ENCODE measurements at places on chromosomes 13 and 19.
A peak's percentile ranks its signal among the peaks of the same experiment; 100 is the strongest.

- no peak for DNase-seq
Observed at GRCh38 chr13:99501848-99502301, 603 bp downstream of the TM9SF2 start.

DNA sequence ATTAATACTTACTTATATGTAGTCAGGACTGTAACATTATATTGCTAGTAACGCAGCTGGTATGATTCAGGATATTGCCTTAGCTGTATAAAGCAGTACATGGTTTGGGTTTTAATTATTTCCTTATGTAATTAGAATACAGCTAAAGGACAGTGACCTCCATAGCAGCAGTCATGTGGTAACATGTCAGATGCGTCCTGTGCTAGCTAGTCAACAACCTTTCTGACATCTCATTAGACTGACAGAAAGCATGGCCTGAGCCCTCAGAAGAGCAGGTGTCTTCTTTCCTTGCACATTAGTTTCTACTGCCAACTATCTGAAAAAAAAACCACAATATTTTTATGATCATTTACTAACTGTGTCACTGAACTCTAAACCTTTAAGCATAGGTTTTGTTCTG, 122.2 kb downstream of the MAB21L1 start:
- no peak for DNase-seq

DNA sequence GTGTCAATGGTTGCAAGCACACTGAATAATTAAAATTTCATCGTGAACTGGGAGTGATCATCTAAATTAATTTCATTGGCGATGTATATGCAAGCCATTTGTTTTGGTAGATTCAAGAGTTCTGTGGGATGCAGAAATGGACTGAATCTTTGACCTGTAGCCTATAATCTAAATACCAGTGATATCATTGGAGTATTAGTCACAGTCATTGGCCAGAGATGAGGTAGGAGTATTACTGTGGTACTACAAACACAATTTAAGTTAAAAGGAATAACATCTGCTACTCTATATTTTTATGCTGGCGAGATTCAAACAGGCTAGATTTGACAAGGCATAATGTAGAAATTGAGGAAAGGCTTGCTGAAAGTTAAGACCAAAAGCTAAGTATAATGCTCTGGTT, 14.0 kb downstream of the FRY start:
- no peak for DNase-seq

GRCh38 chr13:108026680-108027410, 188.5 kb downstream of the LIG4 start:
- DNase-seq: no peak

DNA sequence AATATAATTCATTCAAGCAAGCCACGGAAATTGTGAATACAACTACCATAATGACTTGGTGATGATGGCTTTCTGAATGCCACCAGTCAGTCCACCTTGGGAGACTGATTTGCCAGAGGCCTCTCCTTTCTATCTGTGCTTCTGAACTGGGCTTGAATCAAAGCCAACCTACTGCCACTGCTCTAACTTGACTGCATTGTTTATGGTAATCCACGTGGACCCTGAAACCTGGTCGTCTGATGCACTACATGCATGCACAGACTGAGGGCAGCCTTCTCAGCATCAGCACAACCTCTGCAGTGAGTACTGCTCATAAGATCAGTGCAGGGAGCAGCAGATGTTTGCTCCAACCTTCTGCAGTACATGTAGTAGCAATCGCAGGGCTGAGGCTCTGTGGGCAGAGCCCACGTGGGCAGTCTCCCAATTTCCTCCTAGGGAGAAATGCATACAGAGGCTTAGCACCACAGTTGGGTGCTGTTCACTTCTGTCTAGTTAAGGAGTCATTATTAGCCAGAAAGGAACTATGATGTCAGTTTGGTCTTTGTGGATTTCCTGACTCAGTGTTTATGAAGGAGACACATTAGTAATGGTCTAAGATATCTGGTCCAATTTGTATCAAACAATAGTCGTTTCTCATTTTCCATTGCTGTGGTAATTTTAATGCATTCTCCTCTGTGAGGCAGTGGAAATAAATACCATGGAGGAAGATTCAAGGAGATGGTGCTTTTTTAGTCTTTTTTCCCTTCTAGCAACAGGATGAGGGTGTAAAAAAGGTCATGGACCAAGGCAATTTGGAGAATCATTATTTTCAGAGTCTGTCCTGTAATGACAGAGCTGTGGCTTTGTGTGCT, 82.5 kb downstream of the AKAP11 start:
- DNase-seq: peak; percentile 25

- DNase-seq: no peak
Observed at GRCh38 chr19:45484273-45484945, 12.4 kb downstream of the RTN2 start.

- DNase-seq: peak; percentile 42
Observed at GRCh38 chr19:53927739-53928138, 18.7 kb downstream of the CACNG7 start.

DNA sequence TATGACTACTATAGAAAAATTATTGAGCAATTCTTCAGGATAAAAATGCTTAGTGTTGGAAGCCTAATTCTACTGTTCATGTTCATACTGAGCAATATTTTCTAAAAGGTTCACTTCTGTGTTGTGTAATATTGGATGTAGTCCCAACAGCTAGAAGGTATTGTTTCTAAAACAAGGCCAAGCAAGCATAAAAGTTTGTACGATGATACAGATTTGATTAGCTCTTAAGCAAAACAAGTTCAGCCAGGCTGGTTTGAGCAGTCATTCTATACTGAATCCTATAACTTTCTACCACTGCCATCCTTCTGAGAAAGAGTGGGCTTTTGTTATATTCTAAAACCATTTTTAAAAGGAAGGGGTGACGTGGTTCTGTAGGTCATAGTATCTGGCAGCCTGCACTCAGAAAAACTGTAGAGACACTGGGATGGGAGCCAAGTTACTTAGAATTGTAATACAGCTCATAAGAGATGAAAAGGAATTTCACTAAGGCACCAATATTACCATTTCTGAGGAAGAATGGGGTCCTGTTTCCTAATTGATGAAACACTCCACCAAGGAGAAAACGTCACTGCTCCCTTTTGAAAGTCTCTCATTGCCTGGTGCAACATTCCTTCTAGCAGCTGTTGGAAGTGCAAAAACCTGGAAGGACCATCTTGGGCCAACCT, 275.0 kb upstream of the DACH1 start:
- DNase-seq: no peak

DNA sequence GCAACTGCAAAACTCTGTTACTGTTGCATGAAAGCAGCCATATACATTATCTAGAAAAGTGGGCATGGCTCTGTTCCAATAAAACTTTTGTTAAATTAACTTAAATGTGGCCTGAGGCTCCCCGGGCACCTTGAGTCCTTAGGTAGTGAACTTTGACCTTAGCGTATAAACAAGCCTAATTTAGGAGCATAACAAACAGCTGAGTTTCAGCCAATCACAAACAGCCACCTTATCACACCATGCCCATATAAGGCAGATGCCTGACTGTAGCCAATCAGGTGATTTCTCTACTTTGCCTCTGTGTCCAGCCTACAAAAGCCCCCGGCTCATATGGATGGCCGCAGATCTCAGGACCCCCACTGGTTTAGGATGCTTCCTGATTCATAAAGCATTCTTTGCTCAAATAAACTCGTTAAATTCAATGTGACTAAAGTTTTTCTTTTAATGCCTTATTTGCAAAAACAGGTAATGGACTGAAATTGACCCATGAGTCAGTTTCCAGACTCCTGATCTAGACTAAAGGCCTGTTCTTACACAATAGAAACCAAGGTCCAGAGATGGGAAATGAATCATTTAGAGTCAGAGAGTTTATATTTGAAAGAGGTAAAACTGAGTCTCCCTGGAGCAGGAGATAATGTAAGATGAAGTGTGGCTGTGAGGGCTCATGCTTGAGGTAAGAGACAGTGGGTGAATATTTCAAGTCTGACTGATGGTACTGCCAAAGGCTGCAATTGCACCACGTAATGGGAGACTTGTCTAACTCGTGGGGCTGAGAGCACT, 130.2 kb downstream of the FGF9 start:
- DNase-seq: no peak

DNA sequence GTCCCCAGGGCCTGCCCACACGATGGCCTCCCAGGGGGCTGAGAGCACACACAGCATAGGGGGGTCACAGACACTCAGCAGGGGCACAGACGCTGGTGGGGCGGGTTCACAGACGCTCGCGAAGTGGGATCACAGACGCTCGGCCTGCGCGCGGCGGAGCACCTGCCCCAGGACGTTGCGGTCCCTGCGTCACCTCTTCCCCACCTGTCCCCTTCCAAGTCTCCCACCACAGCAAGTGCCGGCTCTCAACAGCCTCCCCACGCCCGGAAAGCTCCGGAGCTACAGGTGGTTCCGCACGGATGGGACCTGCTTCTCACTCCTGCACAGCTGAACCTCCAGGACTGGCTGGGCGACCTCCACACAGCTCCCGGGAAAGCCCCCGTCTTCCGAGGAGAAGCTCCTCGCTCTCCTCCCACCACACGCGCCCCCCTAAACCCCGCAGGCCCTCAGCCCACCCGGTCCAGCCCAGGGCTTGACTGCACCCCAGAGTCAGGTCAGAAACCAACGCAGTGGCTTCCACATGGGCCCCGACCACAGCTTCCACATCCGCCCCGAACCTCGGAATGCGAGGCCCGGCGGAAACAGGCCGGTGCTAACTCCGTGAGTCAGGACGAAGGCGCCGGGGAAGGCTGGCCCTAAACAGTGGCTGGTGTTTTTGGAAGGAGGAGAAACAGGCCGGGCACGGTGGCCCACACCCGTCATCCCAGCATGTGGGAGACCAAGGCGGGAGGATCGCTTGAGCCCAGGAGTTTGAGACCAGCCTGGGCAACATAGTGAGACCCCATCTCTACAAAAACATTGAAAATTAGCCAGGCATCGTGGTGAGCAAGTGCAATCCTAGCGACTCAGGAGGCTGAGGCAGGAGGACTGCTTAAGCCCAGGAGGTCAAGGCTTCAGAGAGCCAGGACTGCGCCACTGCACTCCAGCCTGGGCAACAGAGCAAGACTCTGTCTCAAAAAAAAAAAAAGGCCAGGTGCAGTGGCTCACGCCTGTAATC, 16.5 kb downstream of the BTBD2 start:
- DNase-seq: no peak

DNA sequence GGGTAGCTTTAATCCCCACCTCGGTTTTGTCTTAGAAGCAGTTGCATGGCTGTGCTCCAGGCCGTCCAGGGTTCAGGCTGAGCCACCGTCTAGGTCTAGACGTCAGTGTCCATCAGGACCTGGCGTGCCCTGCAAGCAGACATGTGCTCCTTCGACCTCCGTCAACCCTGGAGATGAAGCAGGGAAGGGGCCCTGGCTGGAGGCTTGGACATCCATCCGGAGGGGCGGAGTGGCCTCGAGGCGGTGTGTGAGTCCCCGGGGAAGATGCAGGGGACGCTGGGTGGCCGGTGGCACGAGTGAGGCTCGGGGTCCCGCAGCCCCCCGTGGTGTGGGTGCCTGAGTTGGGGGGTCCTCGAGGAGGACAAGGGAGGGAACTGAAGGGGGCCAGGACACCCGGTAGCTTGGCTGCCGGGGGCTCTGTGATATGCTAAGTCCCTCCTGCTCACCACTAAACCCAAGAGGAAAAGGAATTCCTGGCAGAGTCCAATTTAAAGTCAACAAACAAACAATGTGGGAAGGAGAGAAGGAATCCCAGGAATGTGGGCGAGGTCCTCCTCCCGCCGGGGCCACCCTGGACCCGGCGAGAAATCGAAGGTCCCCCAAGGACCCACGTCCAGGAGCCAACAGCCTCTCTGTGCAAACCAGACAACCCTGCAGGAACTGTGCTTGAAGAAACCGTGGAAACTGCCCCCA, 14.9 kb upstream of the PTBP1 start:
- DNase-seq: no peak

DNA sequence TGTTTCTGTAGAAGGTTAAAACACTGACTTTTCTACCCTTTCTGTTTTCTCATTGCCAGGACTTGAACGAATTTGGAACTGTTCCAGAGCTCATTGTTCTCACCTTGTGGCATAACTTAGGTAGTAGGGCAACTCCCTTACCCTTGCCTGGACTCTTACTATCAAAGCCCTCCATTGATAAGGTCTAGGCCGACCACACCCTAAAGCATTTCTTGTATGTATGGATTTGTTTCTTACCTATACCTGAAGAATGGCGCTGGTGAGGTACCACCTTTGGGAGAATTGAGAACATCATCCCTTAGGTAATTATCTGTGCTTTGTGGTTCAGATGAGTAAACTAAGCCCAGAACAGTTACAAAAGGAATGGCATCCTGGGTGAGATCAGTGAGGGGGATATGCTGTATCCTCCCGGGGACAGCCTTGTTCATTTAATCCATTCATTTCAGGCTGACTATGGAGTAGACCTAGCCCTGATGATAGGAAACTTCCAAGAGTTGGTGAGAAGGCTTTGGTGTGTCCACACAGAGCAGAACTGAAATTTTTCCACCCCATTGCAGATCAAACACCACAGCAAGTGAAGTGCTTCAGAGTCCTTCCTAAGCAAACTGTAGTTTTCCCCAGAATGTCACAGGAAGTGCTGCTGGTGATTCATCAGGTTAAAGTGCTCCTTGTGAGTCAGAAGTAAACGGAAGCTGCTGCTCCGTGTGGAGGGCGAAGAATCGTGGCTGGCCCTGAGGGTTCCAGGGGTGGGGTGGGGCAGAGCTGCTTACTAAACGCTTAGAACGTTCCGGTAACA, 113.0 kb downstream of the TEX26 start:
- no peak for DNase-seq

DNA sequence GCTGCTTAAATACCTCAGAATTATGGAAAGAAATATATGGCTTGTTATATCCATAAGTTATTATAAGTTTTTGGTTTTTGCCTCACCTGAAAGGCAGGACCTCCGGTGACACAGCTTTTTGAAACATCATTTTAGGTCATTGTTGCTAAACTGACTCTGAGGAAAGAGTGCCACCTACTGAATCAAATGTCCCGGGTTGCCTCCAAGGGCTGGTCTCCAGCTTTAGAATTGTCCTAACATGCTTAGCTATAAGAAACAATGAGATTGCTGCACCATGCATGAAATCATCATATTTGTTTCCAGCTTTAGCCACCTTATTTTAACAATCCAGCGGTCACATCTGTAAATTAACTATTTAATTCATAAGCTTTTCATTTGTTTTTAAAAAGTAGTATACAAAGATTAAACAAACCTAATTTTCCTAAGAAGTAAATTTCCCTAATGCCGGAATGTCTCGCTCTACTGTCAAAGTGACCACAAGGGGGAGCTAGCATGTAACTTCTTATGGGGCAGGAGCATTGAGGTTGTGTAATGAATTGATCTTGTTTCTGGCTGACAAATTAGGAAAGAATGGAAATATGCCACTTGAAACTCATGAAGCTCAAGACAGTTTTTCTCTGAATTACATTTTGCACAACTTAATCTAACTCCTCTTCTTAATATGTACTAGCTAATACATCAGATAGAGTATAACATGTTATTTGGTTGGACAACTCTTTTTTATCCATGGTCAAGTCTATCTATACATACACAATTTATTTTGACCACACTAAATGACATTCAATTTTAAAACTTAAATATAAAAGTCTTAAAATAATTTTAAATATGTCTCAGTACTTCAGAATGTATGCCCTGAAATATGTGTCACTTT, 6.7 kb upstream of the PCDH17 start:
- DNase-seq: no peak

DNA sequence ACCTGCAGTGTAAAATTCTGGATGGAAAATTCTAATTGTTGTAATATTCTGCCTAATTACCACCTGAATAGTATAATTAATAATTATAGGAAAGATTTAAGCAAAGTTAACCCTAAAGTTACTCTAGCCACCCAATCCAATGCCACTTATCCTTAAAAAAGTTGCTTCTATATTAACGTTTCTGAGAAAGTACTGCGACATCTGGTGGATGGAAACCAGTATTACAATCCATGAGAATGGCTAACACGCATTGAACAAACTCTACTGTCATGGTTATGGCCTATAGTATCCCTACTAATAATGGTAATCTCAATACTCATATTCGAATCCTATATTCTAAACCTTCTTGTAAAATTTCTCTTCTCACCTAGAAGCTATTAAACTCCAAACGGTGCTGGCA, 1551.8 kb downstream of the SLITRK1 start:
- DNase-seq: no peak

Measured in LNCaP clone FGC (cell line).